NCI-H526 treated with DMSO at 0.1 percent for 48 hours (cell line): ENCODE measurements at places on chromosomes 7 and 10.

DNA sequence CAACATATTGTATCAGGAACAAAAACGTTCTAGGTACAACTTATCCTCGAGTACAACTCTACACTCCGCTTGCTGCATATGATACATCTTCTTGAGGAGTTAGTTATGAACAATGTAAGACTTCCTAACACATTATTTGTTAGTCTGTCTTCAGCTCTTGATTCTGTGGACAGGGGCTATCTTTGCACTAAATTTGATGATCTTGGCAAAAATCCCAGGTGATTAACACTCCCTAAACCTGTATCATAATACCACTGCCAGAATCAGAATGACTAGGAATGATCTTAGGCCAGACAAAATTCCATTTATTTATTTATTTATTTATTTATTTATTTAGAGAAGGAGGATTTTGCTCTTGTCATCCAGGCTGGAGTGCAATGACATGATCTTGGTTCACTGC is 108.7 kb upstream of the AUTS2 start:
- DNase-seq = no peak

DNA sequence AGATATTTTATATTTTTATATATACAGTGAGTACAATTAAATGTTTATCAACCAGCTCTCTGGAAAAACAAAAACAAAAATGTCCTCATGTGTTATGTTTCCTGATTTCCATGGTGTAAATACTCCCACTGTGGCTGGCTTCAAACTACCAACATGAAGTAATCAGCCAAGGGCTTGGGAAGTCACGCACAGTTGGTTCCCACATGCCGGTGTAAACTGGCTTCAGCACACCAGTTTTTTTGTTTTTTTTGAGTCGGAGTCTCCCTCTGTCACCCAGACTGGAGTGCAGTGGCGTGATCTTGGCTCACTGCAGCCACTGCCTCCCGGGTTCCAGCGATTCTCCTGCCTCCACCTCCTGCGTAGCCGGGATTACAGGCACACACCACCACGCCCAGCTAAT is 11.8 kb downstream of the OSBPL3 start:
- no peak for DNase-seq

GRCh38 chr10:116857156-116857555 is 7.9 kb downstream of the ENO4 start:
- no peak for DNase-seq

GRCh38 chr10:10500937-10501336 is 516.7 kb upstream of the CELF2 start:
- no peak for DNase-seq

DNA sequence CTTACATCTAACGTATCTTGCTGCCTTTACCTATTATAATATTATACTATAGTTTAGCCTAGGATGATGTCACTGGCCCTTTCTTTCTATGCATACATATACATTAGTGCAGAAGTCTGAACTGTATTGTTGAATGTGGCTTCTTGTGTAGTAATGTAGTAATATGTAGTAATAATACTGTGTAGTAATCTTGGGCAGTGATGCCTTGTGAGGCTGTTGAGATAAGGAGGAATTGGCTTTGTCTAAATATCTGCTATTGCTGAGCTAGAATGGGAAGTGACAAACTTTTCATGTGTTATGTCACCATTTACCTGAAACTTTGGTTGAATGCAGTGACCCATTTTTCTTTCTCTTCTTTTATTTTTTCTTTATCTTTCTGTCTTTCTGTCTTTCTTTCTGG is 11.0 kb downstream of the GLCCI1 start:
- no peak for DNase-seq

DNA sequence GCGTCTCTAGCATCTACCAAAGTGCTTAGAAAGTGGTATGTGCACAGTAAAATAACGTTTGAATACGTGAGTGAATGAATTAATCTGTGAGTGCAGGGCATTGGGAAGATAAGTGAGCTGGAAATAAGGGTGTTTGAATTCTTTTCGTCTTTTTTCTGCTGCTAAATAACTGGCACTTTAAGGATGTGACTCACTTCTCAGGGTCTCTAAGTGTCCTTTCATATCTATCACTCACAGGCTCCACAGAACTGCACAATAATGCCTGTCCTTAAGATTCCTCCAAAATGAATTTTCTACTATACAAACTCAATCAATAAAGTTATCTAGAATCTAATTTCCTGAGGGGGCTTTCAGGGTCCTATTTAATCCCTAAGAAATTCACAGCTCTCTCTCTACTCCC is 3.2 kb upstream of the DGKB start:
- DNase-seq = no peak

DNA sequence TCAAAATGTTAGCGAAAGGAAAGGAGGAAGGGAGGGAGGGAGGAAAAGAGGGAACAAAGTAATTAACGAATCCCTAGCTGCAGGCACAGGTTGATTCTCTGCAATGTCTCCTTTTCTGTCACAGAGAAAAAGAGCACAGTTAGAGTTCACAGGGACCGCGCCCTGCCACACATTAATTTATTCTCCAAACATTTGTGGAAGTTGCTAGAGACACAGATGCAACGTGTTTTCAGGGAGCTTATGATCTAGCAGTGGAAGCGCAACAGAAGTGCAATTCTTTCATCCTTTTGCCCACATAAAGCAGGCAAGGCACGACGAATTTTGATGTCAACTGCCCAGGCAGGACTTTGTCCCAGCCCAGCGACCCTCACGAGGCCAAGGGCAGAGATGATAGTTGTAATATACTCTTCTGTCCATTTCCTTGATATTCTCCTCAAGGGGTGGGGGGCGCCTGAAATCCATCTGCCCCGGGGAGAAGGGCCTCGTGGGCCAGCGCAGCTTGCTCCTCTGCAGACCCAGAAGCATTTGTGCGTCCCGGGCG is 101.7 kb upstream of the ZNF438 start:
- no peak for DNase-seq

DNA sequence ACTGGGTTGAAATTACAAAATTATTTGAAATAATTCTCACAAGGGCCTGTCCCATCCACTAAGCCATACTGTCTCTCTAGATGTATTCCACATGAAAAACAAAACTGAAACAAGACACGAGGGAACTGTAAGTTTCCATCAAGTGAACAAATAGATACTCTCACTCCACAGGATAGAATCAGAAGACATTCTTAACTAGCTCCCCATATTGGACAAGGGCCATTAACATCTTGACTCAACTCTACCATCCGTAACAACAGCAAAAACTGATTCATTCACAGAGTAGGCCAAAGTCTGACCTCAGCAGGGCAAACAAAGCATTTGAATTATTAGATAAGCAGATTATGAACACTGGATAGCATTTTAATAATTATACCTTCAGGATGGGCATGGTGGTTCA is 29.1 kb downstream of the UBE2H start:
- DNase-seq = no peak

- DNase-seq = no peak
These were observed 4.0 kb downstream of the HDAC9 start for GRCh38 chr7:18499407-18500177.

- DNase-seq = no peak
These were observed 185.9 kb upstream of the AGR3 start for GRCh38 chr7:17067691-17068090.

DNA sequence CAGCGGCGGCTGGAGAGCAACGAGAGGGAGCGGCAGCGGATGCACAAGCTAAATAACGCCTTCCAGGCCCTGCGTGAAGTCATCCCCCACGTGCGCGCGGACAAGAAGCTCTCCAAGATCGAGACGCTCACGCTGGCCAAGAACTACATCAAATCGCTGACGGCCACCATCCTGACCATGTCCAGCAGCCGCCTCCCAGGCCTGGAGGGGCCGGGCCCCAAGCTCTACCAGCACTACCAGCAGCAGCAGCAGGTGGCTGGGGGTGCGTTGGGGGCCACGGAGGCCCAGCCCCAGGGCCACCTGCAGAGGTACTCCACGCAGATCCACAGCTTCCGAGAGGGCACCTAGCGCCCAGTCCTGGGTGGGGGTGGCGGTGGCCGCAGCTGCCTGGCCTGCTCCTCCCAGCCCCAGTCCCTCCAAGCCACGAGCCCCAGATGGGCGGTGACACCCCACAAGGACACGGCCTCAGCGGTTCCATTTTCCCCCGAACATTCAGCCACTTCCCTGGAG is 1.3 kb downstream of the BHLHA15 start:
- DNase-seq = no peak

DNA sequence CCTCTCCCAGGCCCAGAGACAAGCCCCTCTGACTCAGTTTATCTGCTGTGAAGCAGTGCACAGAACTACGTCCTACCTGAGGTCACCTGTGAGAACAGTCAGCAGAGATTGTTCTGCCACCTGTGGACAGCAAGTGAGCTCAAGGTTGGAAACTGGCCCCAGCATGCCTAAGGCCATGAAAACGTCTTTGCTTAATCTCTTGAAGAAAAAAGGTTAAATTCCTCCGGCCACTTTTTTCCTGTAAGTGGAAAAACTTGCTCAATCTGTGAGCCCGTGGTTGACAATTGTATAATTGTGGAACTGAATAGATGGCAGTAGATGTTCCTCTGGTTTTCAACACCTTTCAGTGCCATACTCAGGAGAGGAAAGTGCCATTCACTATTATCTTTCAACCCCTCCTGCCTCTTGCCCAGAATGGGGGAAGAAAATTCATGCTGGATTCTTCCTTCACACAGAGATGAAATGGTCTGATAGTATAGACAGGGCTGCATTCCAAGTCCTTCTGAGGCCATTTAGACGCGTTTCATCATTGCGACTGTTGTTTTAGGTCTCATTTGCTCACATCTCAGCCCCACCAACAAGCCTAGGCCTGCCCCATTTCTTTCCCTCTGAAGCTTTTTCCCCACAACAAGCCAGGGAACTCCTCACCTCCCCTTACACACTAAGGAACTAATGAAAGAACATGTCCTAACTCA is 292.9 kb downstream of the FZD1 start:
- DNase-seq = no peak

GRCh38 chr7:90290244-90291113 is 30.6 kb downstream of the FAM237B start:
- DNase-seq = no peak

- DNase-seq = no peak
These were observed 207.6 kb upstream of the PLXNA4 start for GRCh38 chr7:132783824-132784223.

DNA sequence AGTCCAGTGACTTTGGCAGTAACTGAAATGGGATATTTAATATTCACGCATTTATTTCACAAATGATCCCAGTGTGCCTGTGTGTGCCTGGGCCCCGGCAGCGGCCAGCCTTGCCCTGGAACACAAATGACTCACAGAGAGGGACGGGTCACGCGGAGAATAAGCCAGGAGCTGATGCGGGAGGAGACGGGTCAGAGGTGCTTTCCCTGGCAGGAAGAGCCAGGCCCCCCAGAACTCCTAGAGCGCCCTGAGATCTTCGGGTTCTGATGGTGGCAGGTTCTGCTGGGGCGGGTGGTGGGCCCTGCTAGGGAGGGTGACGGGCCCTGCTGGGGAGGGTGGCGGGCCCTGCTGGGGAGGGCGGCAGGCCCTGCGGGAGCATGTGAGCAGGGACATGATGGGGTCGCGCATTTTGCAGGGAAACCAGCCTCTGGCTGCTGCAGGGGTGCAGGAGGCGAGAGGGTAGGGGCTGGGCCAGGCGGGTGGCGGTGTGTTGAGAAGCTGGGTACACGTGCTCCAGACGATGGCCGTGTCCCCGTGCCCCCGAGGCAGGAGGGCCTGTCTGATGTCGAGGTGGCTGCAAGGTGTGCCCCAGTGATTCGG is 84.2 kb upstream of the DIP2C start:
- no peak for DNase-seq

GRCh38 chr7:81839708-81840369 is 70.0 kb upstream of the HGF start:
- no peak for DNase-seq

DNA sequence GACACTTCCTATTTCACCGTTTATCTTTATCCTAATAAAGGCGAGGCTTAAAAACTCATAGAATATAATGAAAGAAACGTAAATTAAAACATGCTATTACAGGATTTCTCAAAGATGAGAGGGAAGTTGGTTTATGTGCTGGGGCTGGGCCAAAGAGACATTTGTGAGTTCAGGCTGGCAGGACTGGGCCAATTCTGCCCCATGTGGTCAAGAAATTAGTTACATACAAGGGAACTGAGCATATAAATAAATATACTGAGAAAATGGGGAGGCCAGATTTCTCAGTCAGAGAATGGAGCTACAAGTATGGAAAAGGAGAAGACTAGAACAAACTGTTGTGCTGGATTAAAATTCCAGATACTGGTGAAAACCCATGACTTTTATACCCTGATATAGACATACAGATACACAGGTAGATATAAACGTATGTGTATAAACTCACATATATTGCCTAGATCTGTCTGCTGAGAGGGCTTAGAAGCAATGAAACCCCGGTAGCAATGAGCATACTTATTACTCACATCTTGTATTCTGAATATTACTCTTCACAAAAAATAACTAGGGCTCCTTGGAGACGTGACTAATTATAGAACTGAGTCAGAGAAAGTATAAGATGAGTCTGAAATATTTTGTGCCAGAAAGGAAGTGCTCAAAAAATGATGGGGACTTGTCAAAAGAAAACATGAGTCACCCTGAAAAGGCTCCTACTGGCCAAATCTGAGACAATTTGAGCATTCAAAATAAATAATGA is 155.7 kb upstream of the FGFR2 start:
- no peak for DNase-seq

- DNase-seq = no peak
These were observed 57.2 kb downstream of the SUGCT start for GRCh38 chr7:40192036-40192435.

DNA sequence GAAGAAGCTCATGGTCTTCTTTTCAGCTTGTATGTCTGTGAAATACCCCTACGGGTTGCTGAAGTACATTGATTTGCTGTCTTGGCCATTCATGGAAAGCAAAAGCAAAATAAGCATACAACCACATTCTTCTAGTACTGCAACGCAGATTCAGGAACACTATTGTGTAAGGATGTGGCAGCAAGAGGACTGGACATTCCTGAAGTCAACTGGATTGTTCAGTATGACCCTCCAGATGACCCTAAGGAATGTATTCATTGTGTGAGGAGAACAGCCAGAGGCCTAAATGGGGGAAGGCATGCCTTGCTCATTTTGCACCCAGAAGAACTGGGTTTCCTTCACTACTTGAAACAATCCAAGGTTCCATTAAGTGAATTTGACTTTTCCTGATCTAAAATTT is 133.4 kb upstream of the ANKRD1 start:
- DNase-seq = no peak
